ENCODE measurements at places on chromosomes 5 and 9.

DNA sequence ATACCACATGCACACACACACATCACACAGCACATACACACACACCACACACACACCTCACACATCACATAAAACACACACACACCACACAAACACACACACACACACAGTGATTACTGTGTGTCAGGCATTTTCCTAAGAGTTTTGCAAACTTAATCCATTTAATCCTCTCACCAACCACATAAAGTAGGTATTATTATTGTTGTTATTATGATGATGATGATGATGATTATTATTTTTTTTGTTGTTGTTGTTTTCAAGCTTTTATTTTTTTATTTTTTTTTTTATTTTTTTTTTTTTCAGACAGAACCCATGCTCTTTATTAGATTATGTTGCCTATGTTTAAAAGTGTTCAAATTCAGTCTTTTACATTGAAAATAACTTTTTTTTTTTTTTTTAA lies 31.5 kb downstream of the JADE2 start:
- peaks cover 3% of the 10 kb centered on the region for H3K27me3 ChIP-seq
- H3K27ac ChIP-seq: peak overlapping the region; percentile 85
- H3K4me3 ChIP-seq: no peak overlapping the region
- no peak for DNase-seq
- peaks cover 15% of the 10 kb centered on the region for H3K36me3 ChIP-seq

DNA sequence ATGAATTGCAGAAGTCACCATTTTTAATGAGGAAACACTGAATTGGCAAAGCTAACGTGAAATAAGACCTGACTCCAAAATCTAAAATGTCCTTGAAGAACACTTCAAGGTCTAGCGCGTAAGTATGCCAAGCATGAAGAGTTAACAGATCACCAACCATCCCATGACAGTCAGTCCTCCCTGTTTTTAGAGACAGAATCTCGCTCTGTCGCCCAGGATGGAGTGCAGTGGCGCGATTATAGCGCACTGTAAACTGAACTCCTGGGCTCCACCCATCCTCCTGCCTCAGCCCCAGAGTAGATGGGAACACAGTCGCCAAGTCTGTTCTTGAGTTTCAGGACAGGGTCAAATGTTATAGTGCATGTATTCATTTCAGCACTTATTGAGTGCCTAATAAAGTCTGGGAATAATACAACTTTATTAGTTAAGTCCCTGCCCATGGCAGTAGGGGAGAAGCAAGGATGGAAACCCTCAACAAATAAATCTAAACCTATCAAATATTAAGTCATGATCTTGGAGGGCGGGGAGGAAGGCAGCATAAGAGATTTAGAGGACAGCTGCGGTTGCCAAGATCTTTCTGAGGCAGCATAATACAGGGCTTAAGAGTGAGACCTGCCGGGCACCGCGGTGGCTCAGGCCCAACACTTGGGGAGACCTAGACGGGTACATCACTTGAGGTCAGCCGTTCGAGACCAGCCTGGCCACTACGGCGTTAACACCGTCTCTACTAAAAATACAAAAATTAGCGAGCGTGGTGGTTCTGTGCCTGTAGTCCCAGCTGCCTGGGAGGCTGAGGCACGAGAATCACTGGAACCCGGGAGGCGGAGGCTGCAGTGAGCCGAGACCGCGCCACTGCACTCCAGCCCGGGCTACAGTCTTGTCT lies 1.1 kb downstream of the ATPSCKMT start:
- peaks cover 45% of the 10 kb centered on the region for H3K4me1 ChIP-seq
- H3K27me3 ChIP-seq: no peaks in the 10 kb centered on the region
- DNase-seq: no peak
- H3K27ac ChIP-seq: peak overlapping the region; percentile 99
- H3K4me3 ChIP-seq: peak overlapping the region; percentile 93

DNA sequence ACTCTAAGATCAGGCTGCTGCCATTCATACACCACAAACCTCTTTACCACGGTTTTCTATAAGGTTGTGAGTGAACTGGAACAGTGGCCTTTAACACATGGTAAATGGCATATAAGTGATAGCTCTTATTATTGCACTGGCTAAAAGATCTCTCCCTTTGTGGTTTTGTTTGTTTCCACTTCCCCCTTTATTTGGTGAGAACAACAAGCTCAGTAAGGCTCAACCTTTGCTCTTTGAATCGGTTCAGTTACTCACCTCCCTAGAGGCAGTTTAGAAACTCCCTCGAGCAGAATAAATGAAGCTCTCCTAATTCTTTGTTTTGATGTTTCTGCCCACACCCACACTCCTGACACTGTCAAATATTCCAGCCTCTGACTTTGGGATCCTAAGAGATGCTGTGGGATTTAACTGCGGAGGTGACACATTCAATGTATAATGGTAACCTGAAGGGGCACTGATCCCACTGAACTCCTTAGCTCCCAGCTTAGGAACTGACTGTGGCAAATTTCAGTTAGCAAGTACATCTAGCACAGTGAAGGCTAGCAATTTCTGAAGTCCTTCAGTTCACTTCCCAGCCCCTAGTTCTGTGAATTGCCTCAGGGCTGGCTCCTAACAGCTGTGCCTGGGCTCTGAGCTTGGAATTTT lies 22.5 kb upstream of the RAD23B start:
- H3K4me1 ChIP-seq: peaks cover 21% of the 10 kb centered on the region
- DNase-seq: no peak
- no peak overlapping the region for H3K4me3 ChIP-seq
- H3K36me3 ChIP-seq: peaks cover 3% of the 10 kb centered on the region
- peak overlapping the region; percentile 29 for H3K27ac ChIP-seq

DNA sequence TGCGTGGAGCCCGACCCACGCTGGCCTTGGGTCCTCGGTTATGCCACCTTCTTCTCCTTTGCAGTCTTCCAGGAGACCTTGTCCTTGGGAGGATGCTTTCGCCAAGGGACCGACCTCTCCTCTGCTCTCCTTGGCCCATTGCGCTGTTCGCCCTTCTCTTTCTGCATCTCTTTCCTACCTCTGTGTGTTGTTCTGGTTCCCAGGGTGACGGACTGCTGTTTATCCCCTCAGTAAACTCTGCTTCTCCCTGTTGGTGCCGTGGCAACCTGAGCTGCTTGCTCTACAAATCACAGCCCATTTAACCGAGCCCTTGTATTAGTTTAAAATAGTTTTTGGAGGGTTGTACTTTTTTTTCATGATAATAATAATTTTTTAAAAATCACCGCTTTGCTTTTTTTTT lies 97.9 kb downstream of the DAPK1 start:
- H3K4me3 ChIP-seq: no peak overlapping the region
- no peak for DNase-seq
- no peak overlapping the region for H3K27ac ChIP-seq
- no peaks in the 10 kb centered on the region for H3K36me3 ChIP-seq
- peaks cover 10% of the 10 kb centered on the region for H3K27me3 ChIP-seq
- H3K4me1 ChIP-seq: peaks cover 3% of the 10 kb centered on the region

GRCh38 chr5:133256276-133256675 lies 204.5 kb downstream of the HSPA4 start:
- no peak for DNase-seq
- H3K4me3 ChIP-seq: no peak overlapping the region
- no peaks in the 10 kb centered on the region for H3K36me3 ChIP-seq
- peaks cover 31% of the 10 kb centered on the region for H3K4me1 ChIP-seq

DNA sequence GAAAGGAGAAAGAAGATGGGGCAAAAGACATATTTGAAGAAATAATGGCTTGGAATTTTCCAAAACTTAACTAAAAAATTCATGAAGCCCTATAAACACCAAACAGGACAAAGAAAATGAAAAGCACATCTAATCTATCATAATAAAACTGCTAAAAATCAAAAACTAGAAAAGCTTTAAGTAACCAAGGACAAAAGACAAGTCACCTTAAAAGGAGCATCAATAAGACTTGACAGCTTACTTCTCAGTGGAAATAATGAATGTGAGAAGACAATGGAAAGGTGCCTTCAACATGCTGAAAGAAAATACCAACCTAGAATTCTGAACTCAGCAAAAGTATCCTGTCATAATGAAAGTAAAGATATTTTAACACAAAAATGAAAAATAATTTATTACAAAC lies 27.0 kb downstream of the GTF3C4 start:
- H3K36me3 ChIP-seq: peaks cover 7% of the 10 kb centered on the region
- no peak for DNase-seq
- peaks cover 3% of the 10 kb centered on the region for H3K27me3 ChIP-seq
- H3K4me3 ChIP-seq: no peak overlapping the region
- no peaks in the 10 kb centered on the region for H3K4me1 ChIP-seq

GRCh38 chr5:149338364-149338763 lies 6.9 kb upstream of the GRPEL2 start:
- DNase-seq: no peak
- no peak overlapping the region for H3K4me3 ChIP-seq
- no peak overlapping the region for H3K27ac ChIP-seq
- peaks cover 3% of the 10 kb centered on the region for H3K27me3 ChIP-seq
- H3K36me3 ChIP-seq: no peaks in the 10 kb centered on the region

GRCh38 chr5:181167814-181168488 lies 20.6 kb downstream of the OR2V2 start:
- no peaks in the 10 kb centered on the region for H3K27me3 ChIP-seq
- peak overlapping the region; percentile 10 for H3K4me3 ChIP-seq
- peaks cover 58% of the 10 kb centered on the region for H3K4me1 ChIP-seq
- peaks cover 2% of the 10 kb centered on the region for H3K36me3 ChIP-seq

DNA sequence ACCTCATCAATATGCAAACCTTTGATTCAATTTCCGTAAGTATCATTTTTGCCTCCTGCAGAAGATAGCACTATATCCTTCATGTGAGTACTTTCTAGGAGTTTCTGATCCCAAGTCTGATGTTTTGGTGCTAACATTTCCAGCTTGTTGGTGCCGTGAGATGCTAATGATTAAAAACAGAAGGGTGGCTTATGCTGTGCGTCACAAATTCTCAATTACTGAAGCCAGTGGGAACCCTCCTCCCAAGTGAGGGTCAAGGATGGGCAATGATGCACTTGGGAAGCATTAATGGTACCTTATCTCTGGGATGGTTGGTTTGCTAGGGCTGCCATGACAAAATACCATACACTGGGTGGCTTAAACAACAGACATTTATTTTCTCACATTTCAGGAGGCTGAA lies 123.0 kb downstream of the FOXD1 start:
- no peaks in the 10 kb centered on the region for H3K4me1 ChIP-seq
- DNase-seq: no peak
- H3K27ac ChIP-seq: no peak overlapping the region

DNA sequence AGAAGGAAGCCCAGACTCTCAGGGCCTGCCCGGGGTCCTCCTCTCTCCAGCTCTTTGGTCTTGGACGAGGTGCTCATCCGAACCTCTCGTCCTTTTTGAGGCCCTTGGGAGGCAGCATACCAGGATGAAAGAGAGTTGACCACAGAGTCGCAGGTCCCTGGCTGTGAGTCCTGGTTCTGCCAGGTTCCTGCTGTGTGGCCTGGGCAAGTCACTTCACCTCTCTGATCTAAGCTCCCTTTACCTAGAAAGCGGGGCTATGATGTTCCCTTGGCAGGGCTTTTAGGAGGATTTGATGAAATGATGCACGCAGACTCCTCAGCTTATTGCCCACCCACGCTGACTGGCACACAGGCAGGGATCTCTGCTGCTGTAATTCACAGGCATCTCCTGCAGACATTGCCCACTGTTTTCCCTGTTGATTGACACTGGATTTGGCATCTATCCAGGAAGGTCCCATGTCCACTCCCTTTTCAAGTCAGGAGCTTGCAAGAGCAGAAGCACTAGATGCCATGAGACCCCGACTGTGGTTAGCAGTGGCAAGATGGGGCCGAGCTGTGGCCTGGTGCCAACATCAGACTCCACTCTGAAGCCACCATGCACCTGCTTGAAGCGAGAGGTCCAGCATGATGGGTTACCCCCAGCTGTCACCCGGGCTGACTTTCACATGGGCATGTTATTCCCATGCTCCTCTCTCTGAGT lies 71.5 kb downstream of the MACROH2A1 start:
- H3K4me3 ChIP-seq: no peak overlapping the region
- peak overlapping the region; percentile 51 for H3K27ac ChIP-seq
- H3K4me1 ChIP-seq: peaks cover 31% of the 10 kb centered on the region
- no peaks in the 10 kb centered on the region for H3K27me3 ChIP-seq

- no peak for DNase-seq
- H3K4me3 ChIP-seq: no peak overlapping the region
- H3K36me3 ChIP-seq: no peaks in the 10 kb centered on the region
- no peaks in the 10 kb centered on the region for H3K4me1 ChIP-seq
- no peak overlapping the region for H3K27ac ChIP-seq
Observed at GRCh38 chr9:23669776-23670175, 156.3 kb downstream of the ELAVL2 start.

DNA sequence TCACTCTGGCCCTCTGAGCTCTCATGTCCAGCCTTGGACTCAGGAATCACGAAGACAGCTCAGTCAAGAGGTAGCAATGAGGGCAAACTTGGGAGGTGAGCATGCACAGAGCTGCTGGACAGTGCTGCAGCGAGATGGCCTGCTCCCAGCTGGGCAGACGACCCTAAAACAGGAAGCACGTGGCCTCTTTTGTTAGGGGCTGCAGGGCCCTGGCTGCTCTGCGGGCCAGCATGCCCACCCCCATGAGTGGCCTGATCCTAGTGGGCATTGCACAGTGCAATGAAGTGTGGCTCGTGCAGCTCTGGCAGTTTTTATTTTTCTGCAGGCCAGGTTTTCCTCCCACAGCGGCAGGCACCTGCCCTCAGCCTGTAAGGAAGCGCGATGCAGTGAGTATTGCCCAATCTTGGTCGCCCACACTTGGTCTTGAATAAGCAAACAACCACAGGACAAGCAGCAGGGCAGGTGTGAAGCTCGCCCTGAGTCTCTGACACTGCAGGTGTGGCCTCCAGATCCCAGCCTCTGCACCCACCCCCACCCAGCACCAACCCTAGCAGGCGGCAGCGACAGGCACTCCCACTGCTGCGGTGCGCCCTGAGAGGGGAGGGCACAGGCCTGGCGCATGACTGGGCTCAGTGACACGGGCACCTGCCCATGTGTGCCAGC lies 60.8 kb downstream of the SEMA4D start:
- H3K36me3 ChIP-seq: peaks cover 60% of the 10 kb centered on the region
- peak overlapping the region; percentile 96 for H3K27ac ChIP-seq
- H3K4me1 ChIP-seq: peaks cover 97% of the 10 kb centered on the region
- peak; percentile 29 for DNase-seq

DNA sequence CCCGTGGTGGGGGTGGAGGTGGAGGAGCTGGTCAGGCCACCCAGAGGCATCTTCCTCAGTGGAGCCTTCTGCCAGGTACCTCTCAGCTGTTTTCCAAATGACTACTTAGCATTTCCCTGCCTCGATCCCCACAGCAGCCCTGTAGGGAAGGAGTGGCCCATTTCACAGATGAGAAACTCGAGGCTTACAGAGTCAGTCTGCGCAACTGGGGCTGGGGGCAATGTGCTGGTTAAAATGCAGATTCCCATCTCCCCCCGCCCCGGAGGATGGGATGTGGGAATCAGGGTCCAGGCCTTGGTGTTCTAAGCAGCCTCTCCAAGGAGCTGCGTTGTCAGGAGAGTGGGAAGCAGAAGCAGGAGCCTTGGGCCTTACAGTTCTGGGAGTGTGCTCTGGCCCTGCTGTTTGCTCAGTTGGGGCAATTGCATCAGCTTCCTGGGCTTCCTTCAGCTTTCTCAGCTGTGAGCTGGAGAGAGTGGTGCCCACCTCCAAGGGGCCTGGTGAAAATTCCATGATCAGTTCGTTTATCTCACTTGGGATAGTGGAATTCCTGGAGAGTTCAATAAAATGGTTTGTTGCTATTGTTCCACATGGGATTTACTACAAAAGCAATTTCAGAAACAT lies 19.4 kb downstream of the ERGIC1 start:
- H3K4me1 ChIP-seq: peaks cover 76% of the 10 kb centered on the region
- no peak overlapping the region for H3K4me3 ChIP-seq
- H3K27ac ChIP-seq: peak overlapping the region; percentile 85
- DNase-seq: no peak
- H3K27me3 ChIP-seq: no peaks in the 10 kb centered on the region

- DNase-seq: no peak
- H3K4me3 ChIP-seq: no peak overlapping the region
Observed at GRCh38 chr5:127400946-127401670, 110.5 kb downstream of the MEGF10 start.

- H3K27ac ChIP-seq: no peak overlapping the region
- no peak overlapping the region for H3K4me3 ChIP-seq
Observed at GRCh38 chr5:60822285-60822556, 21.8 kb downstream of the ELOVL7 start.
